ENCODE measurements at places on chromosomes 7 and 10.

DNA sequence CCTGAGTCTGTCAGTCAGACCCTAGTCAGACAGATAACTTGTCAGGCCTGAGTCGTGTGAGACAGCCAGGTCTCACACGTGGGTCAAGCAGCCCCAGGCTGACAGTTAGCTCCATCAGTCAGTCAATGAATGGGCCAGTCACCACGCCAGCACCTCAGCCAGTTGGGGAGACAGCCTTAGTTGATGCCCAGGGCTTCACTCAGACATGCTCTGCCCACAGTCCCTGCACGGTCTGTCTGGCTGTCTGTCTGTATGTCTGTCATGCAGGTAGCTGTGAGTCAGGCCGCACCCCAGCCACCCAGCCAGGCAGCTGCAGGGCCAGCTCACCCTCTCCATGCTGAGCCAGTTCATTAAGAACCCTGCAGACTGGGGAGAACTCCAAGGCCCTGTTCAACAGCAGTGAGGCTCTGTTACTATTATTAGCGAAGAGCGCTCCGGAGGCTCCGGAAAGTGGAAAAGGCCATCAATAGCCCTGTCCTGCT, 141.1 kb upstream of the PCBD1 start:
- no peak for DNase-seq

- DNase-seq: no peak
Observed at GRCh38 chr7:103765901-103766300, 223.6 kb downstream of the RELN start.

DNA sequence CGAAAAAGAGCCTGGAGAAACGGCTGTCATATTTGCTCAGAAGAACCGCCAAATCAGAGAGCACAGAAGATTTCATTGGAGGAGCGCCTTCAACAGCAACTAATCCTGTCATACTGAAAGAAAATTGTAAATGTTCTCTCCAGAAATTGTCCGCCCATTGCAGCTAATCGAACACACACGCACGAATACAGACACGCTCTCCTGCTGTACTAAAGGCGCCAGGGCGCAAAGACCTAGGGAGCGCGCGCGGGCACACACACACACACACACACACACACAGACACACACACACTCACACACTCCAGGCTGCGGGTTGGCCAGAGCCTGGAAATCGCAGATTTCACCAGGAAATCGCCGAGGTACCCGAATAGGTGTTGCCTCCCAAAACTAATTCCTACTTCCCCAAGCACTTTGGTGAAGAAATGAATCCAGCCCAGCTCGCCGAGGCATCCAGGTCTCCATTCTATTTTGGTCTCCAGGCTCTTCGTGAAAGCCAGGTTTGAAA, at the start of gene CHRM2:
CHRM2 (plus strand) TSS at position 157 of the 505 bp plus-strand sequence. CDS start 146,214 bp downstream, outside the sequence.
- no peak for DNase-seq

- DNase-seq: no peak
Observed at GRCh38 chr10:71213761-71214440, 1.5 kb downstream of the UNC5B start.

DNA sequence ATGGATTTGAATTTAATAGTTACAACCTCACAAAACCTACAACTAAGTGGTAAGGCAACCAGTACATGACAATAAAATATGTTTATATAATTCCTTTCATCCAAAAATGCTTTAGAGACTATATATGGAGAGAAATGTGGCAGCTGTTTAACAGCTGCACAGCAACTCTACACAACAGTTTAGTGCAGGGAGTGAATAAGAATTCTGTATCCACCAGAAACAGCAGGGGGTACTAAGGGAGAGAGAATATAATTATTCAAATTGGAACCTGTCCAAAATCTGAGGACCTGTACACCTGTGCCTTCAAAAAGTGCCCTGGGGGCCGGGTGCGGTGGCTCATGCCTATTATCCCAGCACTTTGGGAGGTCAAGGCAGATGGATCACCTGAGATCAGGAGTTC, 49.6 kb downstream of the POLL start:
- no peak for DNase-seq

DNA sequence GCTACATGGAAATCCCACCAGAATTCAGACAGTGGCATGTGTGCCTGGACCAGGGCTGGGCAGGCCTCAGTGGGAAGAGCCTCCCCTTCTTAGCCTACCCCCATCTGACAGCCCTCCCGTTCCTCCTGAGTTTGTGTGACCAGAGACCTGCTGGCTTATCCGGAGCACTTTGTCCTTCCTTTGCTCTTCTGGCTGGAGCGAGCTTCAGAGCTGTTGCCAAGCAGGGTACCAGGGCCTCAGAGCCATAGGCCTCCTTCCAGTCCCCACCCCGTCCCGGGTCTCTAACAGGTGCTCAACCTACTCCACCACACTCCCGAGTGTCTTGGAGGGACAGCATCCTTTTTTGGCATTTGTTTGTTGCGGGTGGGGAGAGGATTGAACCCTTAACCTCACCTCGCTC, 26.5 kb upstream of the TRIM8 start:
- DNase-seq: no peak

- no peak for DNase-seq
Observed at GRCh38 chr10:104242545-104242944, 10.4 kb upstream of the CFAP43 start.

DNA sequence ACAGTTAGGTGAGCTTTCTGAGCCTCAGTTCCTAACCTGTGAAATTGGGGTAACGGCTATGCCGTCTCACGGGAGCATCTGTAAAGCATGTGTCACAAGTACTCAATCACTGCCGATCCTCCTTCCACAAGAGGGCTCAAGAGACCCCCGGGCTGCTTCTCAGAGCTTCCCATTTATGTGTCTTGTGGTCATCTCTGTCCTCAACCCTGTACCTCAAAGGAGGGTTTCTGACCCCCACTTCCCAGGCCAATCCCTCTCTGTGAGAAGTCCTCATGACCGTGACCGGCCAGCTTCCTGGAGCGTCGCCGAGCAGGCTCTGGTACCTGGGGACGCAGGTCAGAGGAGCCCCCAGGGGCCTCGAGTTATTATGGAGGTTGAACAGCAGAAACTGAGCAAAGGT, 510 bp upstream of the TRPV5 start:
- no peak for DNase-seq

DNA sequence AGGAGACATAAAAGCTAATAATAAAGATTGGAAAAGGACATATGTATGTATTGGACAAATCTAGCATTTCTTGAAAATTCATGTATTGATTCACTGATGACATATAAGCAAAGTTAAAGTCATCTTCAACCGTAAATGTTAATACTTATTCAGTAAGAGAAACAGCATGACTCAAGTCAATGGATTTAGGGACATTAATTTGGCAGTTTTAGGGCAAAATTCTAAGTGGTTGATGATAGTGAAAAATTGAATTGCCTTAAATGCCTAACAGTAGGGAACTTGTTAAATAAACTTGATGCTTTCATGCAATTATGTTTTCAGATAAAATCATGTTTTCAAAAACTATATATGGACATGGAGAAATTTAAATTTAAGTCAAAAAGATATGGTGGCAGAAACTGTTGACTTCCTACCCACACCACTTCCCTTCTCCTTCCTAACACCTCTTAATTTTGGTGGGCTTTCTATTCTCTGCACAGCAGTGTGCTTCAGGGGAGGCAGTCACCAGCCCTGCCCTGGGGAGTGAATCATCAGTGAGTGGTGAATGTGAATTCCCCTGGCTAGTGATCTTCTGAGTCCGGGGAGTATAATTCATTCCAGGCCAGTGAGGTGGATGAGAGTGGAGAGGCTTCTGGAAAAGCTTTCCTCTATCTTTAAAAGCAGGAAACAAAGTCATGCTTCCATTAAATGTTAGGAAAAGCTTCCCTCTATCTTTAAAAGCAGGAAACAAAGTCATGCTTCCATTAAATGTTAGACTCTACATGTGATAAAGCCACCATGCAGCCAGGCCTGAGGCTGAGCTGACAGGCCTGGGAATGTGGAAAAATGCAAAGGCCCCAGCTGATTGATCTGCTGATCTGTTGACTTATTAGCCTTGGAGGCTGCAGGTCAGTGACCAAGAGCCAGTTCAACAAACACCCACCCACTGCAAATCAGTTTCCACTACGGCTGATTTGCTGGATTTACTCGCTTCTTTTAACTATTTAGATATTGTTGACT, 25.2 kb upstream of the ITGB1 start:
- DNase-seq: no peak
